Tibial nerve (tissue), 4 donors: ENCODE measurements at places on chromosomes 7 and 10. TPM values are rescaled to one million over a fixed set of nuclear protein-coding genes. Genes with fewer than 3 reads are reported as not detected.

GRCh38 chr10:120746001-120746777 lies 105.0 kb upstream of the WDR11 start:
- no peak for DNase-seq

DNA sequence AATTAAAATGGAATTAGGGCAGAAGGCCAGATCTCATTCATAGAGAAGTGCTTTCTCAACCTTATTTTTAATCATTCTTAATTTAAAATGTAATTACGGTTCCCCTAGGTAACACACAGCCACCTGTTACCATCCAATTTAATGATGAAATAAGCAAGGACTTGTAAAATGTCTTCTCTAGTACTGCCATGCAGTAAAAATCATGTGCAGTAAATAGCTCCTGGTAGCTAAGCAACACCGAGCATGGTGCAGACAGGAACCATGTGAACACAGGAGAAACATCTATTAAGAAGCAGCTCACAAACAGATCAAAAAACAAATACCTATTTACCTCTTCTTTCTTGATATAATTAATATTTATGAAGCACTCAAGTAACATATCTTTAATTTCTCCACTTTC lies 15.1 kb downstream of the NCAPG2 start:
- DNase-seq, result no peak

DNA sequence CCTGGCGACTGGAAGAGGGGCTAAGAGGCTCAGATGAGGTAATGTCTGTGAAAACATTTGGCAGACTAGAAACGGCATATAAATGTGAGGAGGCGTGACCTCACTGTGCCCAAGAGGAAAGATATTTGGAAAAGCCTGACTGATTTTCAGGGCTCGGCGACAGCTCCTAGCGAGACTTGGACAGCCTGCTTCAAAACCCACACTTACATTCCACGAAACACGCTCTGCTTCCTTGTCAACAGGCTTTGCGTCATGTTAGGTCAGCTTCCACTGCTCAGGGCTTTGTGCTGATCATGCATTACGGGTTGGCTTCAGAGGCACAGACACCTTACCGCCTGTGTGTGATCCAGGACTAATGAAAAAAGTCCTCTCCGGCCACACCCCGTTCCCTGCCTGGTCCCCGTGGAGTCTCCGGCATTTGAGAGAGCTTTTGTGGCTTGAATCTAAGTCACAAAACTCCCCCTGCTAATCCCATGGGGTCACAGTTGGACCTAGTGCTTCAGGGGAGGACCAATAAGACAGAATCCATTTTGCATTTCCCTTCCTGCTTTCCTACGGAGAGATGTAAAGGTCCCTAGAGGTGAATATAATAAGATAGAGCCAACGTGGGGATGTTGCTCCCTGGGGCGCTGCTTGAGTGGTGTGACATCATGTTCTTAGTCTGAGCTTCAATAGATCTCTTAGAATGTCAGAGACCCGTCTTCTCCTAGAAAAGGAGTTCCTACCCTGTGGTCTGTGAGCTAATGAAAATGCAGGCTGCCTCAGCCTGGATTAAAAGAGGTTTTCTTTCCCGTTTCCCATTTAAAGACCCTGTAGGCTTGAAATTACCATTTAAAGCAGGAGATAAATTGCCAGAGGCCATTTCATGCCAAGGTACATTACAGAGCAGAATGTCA lies 25.5 kb downstream of the FGFBP3 start:
- peak; percentile 24 for DNase-seq

- no peak for DNase-seq
Observed at GRCh38 chr10:3886191-3886590, 101.2 kb upstream of the KLF6 start.

The SSC4D gene
- not detected for total RNA-seq

DNA sequence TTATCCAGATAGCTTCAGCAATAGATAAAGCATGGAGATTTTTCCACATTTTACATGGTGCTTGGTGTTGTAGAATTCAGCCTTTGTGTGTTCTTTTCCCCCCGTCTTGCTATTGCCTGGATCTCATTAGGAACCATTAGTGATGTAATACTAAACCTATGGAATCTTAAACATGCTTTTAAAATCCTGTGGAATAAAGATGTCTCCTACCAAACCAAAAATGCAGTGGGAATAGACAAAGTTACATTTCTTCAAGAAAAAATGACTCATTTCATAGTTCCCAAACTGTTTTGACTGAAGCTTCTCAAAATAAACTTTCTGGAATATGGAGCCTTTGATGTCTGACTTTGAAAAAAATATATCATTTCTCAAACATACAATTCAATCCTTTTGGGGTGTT lies 44.0 kb downstream of the CALD1 start:
- no peak for DNase-seq

The CDK14 gene
- total RNA-seq, result 30.4 TPM

- DNase-seq, result no peak
Observed at GRCh38 chr10:28632584-28632945, 44.8 kb upstream of the BAMBI start.

DNA sequence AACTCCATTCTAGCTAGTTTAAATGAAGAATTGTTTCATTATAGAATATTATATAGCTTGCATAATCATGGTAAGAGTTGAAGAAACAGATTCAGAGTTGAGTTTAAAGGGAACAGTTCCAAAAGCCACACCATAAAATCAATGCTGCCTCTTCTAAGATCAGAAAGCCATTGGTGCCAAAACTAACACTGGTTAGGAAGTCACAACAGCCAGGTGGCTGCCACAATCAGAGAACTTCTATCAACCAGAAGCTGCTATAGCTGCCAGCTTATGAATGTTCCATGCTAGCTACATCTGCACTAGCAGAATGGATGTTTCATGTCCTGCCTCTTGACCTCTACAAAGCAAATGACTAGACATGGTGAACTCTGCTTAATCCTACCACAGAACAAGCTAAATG lies 583.1 kb upstream of the LRRN3 start:
- DNase-seq, result no peak

GRCh38 chr10:73359492-73359891 lies 828 bp upstream of the CFAP70 start:
- DNase-seq, result no peak

- no peak for DNase-seq
Observed at GRCh38 chr10:85789125-85789524, 577.5 kb downstream of the GRID1 start.

- DNase-seq, result no peak
Observed at GRCh38 chr10:1665681-1666080, 71.6 kb downstream of the ADARB2 start.

- DNase-seq, result no peak
Observed at GRCh38 chr10:101130984-101131961, at the start of gene TLX1. TSS of gene TLX1 (plus strand) at chr10:101131300. CDS start at chr10:101131542, 242 bp downstream.

GRCh38 chr10:89206402-89207180 lies 526 bp downstream of the CH25H start:
- DNase-seq, result no peak
